DMS153 (cell line): ENCODE measurements at places on chromosomes 13 and 19.
A peak's percentile ranks its signal among the peaks of the same experiment; 100 is the strongest.

DNA sequence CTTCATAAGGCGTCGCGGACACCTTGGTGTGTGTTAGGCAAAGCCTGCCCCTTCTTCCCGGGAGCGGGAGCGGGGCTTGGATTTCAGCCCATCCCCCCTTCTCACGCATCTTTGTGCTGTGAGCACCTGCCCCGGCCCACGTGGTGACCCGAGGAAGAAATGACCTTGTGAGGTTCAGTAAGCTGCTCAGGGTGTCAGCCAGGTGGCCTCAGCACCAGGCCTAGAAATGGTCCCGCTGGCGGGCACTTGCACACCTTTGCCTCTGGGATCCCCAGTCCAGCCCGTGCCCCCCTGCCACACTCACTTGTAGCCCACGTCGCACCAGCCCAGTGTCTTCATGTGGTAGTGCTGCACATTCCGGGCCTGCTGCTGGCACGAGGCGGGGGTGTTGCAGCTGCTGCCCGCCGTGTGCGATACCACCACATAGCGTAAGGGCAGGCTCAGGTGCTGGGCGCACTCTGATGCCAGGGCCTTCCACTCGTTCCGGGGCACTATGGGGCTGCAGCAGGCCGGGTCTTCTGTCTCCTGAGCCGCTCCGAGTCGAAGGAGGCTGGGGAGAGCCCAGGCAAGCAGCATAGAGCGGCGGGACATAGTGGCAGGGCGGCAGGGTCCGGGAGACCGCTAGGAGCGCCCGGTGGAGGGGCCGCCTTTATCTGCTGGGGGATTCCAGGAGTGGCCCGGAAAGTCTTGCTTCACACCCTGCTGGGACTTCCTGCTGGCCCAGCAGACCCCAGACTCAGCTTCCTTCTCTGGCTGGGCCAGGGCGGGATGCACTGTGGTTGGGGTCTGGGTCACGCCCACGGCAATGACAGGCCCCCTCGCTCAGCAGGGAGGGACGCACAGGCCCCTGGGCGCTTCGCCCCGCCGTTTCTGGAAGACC lies at the start of gene PGLYRP1:
Gene PGLYRP1 (minus strand): TSS at position 623 of the 880 bp plus-strand sequence. CDS start 32 bp downstream, at position 591.
- DNase-seq, result no peak

- no peak for DNase-seq
Measured at GRCh38 chr13:112852392-112852791, 116.6 kb upstream of the MCF2L start.

DNA sequence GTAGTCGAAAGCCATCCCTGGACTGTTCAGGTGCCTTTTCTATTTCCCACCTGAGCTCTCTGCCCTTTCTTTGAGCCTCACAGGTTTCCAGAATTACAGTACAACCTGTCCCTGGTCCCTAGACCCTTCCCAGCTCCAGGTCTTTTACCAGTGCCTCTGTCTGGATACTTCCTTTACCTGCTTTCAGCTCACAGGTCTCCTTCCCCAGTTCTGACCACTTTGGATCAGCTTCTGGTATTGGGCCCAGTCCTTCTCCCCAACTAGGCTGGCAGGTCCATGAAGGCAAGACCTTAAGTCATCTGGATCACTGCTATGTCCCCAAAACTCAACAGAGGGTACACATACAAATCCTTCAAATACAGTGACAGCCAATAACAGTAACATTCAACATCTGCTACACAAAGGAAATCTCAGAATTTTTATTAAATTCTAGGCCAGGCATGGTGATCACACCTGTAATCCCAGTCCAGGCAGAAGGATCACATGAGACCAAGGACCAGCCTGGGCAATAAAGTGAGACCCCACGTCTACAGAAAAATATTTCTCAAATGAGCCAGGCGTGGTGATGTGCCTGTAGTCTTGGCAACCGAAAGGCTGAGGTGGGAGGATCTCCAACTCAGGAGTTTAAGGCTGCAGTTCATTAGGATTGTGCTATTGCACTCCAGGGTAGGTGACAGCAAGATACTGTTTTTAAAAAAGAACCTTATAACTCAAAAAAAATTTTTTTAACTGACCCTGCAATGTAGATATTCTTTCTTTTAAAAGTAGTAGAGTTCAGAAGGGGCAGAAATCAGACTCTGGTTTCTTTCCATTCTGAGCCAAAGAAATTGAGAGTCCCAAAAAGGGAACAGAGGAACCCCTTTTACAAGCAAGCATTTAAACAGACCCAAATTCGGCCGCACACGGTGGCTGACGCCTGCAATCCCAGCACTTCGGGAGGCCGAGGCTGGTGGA lies 1.3 kb downstream of the RPS16 start:
- no peak for DNase-seq

DNA sequence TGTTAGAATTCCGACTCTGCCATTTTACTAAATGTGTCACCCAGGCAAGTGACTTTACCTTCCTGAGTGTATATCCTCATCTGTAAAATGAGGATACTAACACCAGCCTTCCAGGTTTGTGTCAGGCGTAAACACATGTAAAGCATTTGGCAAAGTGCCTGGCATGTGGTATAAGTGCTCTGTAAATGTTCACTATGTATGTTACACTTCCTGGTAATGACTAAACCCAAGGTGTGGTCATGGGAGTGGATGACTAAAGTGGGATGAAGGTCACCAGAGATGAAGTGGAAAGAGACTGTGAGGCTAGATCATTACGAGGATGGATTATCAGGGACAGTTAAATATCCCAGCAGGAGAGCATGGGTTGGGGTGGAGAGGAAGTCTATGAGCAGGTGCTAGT lies 25.6 kb downstream of the DEDD2 start:
- DNase-seq, result peak; percentile 100

DNA sequence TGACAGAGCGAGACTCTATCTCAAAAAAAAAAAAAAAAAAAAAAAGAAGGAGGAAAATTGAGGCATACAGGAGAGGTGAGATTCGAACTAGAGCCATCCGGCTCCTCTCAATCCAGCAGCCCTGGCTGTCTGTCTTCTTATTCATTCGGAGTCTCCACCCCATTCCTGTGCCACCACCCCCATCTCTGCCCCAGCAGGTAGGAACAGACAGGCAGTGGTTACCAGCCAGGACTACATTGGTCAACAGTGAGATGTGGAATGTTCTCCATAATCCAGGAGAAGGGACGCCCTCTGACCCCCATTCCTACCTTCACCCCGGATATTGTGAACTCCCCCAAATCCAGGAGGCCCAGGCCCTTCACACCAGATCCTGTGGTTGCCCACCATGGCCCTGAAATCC lies 6.6 kb upstream of the S1PR2 start:
- peak; percentile 41 for DNase-seq

DNA sequence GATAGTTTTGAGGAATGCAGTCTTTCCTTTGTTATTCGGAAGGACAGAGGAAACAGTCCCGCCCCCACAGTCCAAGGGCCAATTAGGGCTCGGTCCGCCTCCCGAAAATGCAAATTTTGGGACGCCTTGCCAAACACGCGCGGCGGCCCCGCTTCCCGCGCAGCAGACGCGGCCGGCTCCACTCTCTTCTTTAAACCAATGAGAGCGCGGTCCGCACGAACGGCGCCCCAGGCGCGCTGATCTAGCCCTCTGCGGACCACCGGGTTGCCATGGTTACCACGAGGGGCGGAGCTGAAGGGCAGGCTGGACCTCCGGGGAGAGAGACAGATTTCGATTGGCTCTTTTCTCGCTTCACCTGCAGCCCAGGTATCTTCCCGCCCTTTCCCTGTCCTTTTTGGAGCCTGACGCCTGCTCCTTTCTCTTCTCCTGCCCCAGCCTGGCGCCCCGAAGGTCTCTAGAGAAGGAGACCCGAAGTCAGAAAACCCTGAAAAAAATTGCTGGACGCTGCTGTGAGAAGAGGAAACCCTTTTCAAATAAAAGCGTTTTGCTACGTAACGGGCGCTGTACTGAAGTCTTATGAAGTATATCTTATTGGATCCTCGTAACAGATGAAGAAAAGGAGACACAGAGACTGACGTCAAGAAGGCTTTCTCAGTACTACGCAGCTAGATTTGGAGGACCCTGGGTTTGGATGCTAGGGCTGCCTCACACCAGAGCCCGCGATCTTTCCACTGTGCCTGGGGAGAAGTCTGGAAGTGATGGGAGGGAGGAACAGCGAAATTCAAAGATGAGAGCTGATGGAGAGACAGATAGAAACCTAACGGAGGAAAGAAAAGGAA lies 2.0 kb downstream of the PTH2 start:
- peak; percentile 93 for DNase-seq

GRCh38 chr13:50700664-50701305 lies 142.7 kb downstream of the DLEU7 start:
- DNase-seq, result no peak

DNA sequence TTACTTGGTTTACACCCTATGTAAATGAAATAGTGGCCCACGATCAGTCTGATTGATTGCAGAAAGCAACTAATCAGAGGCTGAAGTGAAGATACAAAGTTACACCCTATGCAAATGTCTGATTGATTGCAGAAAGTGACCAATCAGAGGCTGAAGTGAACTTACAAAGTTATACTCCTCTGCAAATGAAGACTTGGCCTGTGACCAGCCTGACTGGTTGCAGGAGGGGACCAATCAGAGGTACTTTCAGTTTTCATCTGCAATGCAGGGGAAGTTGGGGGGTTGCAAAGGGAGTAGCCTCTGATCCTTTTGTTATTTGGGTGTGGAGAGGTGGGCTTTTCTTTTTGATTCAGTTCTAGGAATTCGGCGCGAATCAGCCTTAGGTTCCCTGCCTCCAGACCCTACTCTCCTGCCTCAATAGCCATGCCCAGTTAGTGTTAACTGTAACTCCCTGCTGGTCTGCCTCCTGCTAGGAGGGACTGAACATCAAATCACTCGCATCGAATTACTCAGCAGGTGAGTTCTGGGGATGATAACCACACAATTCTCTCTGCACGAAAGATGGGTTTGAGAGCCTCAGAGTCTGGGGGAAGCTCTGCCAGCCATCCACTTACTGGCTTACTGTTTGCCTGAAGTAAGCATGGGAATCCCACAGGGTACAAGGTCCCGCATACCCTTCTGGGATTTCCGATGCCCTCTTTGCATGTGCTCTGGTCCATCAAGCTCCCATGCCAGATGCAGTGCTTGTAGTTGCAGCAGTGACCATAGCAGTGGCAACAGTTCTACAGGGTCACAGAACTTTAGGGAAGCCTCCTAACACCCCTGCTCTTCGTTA lies 7.5 kb downstream of the ARL11 start:
- DNase-seq, result no peak

GRCh38 chr19:34426096-34426661 lies 2.0 kb upstream of the UBA2 start:
- no peak for DNase-seq

- no peak for DNase-seq
Measured at GRCh38 chr13:36135876-36136275, 4.7 kb upstream of the DCLK1 start.

GRCh38 chr19:39370735-39371134 lies 20.2 kb downstream of the PAF1 start:
- no peak for DNase-seq

DNA sequence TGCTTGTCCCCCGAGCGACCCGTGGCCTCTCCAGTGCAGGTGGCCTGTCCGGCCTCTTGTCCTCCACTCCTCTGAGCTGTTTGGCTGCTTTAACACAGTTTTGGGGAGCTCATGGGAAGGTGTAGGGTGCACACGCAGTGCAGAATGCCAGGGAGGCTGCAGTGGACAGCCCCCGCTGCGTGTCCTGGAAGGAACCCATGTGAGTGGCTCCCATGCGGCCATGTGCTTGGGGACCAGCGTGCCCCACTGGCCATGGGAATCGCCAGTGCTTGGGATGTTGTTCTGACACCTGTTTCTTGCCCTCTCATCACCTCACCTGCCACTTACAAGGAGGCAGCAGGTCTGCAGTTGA lies 22.6 kb upstream of the F7 start:
- DNase-seq, result no peak

GRCh38 chr13:99663908-99664307 lies 162.6 kb downstream of the TM9SF2 start:
- no peak for DNase-seq

DNA sequence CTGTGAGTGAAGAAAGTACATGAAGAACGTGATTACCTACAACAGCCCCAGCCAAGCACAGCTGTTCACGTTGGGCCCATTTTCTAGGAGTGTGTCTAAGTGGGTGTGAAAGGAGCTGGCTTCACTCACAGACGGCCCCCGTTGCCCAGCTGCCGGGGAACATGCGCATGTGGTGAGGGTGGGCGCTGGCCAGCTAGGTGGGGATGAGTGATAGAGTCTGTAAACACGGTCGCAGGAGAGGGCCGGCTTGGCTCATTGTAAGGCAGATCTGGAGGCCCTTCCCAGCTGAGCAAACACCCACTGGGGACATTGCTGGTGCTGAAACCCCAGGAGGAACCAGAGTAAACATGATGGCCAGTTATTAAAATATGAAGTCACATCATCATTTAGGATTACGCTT lies 160.5 kb downstream of the TEX29 start:
- DNase-seq, result peak; percentile 94

DNA sequence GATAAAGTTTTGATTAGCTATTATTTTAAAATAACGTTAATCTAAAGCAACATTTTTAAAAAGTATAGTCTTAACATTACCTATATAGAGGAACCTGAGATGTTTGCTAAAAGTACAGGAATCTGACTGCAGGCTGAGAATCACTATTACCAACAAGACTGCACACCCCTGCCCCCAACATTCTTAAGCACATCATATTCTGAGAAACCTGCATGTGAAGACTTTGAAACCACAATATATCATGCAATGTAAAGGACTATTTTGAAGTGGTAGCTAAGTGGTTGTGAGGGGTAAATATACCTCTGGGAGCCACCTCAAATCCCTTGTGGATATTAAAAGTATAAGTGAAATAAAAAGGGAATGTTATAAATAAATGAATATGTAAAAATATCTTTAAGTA lies 119.0 kb upstream of the KLF12 start:
- DNase-seq, result no peak

- DNase-seq, result no peak
Measured at GRCh38 chr19:19537075-19538048, 703 bp upstream of the CILP2 start.

DNA sequence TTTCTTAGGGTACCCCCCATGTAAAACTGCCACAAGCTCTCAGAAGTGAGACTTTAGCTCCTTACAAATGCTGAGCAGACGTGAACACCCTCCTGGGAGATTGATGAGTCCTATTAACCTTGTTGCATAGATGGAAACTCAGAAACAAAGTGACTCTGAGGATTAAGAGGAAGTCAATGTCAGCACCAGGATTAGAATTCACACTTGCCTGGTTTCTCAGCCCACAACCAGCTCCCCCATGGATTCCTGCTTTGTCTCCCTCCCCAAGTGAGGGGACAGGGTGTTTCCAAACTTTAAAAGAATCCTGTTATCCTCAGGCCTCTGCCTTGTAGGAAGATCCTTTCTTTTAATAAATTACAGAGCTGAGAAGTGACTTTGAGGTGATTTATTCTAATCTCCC lies 324.4 kb downstream of the NDFIP2 start:
- no peak for DNase-seq
